ENCODE measurements at places on chromosomes 3 and 15.

DNA sequence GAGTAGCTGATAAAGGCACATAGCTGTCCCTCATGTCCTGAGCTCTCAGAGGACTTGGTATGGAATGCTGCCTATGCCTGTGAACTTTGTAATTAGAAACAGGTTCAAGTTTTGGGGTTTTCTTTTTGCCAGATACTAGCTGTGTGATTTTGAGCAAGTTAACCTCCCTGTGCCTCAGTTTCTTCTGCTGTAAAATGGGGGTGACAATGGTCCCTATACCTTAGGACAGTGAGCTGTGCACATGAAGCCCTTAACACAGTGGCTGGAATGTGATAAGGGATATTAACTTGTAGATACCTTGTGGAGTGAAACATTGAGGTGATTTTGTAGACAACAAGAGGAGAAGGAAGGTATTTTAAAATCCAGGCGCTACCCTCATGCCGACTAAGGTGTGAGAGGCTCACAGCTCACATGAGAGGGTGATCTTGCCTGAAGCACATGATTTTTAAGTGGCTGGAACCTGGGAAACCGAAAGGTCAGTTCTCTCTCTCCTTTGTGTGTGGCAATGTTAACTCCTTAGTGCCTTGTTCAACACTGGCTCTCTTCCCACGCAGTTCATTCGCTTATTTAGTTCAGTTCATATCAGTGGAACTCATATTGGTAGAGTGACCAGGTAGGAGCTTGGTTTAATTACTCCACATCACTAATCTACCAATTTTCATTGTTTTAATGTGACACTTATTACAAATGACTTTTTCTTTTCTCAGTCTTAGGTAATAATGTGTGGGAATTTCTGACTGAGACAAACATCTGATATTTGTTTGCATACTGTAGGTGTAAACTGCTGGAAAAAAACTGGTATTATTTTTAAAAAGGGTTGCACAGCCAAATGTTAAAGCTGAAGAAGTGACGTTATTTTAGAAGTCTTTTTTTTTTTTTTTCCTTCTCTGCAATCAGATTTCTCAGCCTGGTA, 236.2 kb downstream of the ITPR1 start:
- no peak for DNase-seq

GRCh38 chr3:24670871-24671270, 176.2 kb upstream of the THRB start:
- DNase-seq = no peak

DNA sequence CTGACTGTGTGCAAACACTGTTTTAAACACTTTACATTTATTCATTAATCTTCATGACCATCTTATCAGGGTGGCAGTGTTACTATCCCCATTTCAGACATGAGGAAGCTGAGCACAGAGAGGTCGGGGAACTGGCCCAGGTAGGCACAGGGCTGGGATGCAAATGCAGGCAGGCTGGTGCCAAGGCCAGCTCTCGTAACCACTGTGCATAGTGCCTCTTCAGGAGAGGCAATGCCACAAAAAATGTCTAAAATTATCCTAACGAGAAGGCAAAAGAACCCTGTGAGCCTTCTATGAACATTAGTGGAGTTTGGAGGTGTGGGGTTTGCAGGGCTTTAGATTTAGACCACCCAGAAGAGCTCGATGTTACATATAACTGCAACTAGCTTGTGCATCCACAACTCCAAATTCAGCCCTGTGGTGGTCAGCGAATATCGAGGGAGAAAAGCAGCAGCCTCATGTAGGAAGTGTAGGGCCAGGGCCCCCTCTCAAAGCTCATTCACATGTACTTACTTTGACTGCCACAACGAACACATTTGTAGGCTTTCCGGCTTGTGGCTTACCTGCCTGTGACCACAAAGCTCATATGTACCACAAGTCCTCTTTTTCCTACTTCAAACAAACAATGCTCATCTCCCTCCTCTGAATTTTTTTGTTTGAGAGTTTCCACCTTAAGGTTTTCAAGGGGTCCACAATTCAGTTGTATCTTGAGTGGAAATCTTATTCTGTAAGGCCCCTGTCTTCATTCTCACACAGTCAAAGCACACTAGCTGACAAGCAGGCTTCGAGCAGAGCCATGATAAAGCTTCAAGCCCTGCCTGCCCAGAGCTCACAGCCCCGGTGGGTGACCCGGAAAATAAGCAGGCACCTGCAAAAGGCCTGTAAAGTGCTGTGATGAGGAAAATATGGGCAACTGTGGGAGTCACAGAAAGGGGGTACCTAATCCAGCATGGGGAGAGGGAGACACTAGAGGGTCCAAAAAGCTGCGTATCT, 722.9 kb upstream of the CFAP20DC start:
- DNase-seq = peak; percentile 57

- DNase-seq = no peak
These were observed 161.6 kb upstream of the FRMD4B start for GRCh38 chr3:69547461-69547880.

DNA sequence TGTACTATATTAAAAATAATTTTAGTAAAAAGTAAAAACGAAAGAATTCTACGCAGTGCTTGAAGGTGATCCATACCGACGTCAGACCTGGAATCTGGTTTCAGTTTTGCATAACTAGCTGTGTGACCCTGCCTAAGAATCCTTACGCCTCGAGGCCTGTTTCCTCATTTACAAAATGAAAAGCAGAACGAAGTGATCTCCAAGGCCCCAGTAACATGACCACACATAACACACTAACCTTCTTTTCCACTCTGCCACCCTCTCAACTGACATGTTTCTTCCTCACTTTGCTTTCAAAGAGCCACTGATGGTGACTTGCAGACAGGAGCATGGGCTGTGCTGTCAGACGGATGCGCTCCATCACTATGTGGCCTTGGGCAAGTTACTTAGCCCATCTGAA, 4.8 kb downstream of the MESD start:
- DNase-seq = peak; percentile 27

- DNase-seq = no peak
These were observed 59.0 kb upstream of the PPARG start for GRCh38 chr3:12229896-12230295.

- DNase-seq = no peak
These were observed 234.8 kb downstream of the PDZRN3 start for GRCh38 chr3:73389928-73390327.

DNA sequence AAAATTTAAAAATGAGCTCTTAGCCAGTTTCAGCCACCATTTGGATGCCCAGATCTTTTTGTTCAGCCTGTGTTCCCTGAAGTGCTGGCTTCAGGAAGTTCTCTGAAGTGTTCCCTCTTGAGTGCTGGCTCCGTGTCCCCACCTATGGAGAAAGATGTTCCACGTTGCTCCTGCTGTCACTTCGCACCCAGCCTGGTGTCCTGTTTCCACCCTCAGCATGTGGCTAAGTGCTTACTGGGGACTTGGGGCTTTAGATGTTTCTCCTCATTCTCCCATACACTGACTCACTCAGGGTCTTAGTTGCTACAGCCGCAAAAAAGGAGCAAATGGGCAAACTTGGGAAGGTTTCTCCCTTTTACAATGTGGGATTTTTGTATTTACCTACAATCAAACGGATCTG, 16.6 kb downstream of the CHCHD6 start:
- no peak for DNase-seq

DNA sequence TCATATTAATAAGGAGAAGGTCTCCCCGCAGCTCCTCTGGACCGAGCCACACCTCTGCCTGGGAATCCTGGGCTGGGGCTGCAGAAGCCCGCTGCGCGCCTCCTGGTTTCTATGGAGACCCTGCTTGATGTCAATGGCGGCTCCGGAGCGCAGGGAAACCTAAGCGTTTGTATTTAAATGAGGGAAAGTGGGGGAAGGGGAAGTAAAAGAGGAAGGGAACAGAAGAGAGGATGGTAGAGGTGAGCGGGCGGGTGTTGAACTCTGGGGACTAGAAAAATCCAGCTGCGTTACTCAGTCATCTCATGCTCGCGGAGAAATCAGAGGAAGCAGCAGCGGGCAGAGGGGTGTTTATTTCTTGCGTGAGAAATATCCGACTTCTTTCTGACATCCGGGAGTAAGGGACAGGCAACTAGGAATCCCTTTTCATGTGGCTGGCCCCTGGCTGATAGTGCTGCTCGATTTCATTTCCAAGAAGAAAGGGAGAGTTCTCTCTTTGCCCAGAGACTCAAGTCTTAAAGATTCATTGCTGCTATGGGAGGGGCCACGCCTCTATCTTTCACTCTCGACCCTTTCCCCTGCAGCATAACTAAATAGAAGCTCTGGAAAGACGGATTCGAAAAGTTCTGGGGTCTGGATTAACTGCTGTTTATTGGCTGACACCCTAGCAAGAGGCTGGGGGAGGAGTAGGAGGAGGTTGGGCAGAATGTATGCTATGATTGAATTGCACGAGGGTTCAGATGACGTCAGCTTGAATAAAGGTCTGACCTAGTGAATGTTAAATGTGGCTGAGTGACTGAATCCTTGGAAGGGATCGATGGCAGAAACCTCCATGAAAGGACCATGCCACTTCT, 110.5 kb upstream of the GAP43 start:
- DNase-seq = peak; percentile 26

DNA sequence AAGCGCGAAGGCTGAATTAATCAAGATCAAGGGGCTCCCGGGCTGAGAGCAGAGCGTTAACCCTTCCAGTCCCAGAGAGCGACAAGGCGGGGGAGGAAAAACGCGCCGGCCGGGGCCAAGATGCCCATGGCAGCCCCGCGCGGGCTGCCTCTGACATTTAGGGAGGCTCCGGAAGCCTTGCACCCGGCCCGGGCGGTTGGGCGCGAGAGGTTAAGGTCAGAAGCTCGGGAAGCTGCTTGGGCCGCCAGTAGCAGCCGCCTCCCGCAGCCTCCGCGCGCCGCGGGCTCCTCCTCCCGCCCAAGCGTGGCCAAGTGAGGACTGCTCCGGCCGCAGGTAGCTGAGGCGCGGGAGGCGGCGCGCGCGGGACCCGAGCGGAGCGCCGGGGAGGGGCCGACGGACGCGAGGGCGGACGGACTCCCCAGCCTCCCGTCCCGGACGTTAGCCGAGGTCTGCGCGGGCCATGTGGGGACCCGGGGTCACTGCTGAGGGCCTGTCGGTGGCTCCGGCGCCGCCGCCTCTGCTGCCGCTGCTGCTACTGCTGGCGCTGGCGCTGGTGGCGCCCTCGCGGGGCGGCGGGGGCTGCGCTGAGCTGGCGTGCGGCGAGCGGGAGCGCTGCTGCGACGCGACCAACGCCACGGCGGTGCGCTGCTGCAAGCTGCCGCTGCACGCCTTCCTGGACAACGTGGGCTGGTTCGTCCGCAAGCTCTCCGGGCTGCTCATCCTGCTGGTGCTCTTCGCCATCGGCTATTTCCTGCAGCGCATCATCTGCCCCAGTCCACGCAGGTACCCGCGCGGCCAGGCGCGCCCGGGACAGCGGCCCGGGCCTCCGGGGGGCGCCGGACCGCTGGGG, at the start of gene C3orf80:
Gene C3orf80 (plus strand): TSS at position 247 of the 850 bp plus-strand sequence. CDS start 214 bp downstream, at position 461.
- peak; percentile 19 for DNase-seq

DNA sequence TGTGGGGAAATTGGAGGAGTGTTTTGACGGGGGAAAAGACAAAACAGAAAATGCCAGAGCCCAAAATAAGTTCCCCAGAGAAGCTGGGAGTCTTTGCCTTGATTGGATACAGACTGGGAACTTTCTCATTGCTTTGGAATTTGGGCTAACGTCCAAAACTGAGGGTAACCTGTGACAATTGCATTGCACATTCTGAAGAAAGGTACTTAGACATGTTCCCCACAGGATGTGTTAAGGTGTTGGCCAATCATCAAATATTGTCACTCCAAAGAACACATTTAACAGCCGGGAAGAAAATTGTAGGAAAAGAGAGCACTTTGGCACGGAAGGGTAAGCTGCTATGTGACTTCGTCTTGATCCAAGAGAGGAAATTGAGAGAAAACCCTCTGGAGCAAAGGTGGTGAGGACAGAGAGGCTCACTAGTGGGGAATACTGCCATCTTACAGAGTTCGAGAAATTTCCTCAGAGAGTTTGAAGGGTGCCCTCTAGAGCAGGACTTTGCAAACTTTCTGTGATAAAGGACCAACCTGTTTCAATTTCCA, 619.5 kb upstream of the TBL1XR1 start:
- no peak for DNase-seq

GRCh38 chr3:4744405-4745234, 234.6 kb upstream of the BHLHE40 start:
- DNase-seq = no peak

- DNase-seq = no peak
These were observed 9.2 kb downstream of the PTX3 start for GRCh38 chr3:157445857-157446256.

- DNase-seq = no peak
These were observed 131.8 kb downstream of the TBL1XR1 start for GRCh38 chr3:177065285-177066033.

DNA sequence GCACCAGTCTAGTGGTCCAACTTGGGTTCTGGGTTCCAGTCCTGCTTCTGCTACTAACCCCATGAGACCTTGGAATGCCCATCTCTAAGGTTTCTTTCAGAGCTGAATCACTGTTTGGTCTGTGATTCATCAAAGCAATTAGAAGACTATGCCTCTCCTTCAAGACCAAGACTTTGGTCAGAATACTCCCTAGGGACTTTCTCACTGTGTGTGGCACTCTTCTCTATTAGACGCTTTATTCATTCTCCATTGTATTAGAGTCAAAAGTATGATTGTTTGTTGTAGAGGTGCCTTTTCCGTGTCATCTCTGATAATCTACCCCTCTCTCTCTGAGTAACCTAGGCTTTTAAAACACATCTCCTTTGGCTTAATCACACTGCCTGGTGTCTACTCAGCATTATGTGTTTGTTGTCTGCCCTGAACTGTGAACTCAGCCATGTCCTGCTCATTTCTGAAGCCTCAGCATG, 90.5 kb downstream of the LPP start:
- no peak for DNase-seq

DNA sequence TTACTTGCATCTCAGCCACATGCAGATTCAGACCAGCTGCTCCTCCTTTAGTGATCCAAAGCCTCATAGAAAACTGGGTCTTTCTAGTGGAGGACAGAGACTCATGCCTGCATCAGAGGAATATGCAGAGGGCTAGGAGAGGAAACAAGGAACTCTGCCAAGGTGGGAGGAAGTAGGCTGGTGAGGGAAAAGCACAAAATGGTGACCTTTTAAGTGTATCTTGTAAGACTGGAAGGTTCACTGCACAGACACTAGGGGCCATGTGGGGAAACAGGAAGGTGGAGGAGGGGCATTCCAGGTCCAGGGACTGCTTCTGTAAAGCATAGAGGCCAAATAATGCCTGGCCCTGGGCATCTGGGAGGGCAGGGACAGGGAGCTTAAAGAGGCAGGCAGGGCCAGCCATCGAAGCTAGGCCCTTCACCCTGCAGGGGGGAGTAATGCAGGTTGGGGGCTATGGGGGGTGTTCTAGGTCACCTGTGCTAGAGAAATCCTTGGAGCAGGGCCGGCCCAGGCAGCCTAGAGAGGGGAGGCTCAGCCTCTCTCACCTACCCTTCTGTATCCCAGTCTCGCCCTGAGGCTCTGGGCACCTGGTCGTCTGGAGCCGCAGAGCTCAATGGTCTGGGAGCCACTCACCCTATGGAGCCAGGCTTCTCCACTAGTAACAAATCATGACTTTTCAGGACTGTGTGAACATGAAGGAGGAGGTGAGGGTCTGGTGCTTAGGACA, 117.7 kb downstream of the DNAJB8 start:
- no peak for DNase-seq

DNA sequence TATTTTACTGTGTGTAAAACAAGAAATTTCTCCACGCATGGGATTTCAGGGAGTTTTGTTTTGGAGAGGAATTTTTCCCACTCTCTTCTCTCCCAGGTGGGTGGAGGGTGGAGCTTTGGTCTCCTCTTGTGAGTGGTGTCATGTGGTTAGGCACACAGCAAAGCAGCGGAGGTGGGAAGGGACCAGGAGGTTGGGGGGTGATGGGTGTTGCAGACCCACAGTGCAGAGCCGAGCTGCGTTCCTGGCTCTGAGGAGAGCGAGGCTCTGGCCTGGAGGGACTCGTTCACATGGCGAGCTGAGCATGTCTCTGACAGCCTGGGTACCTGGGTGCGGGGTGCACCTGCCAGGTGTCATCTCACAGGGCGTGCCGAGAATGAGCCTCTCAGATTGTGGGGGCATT, 87.8 kb downstream of the RYR3 start:
- DNase-seq = no peak

Measured in CD4-positive, alpha-beta T cell treated with Interleukin-21 for 1 hour (primary cell).